ENCODE measurements at places on chromosomes 5 and 9. TPM values are rescaled to one million over a fixed set of nuclear protein-coding genes. Genes with fewer than 3 reads are reported as not detected.
A peak's percentile ranks its signal among the peaks of the same experiment; 100 is the strongest.

GRCh38 chr5:171585981-171586380 lies 166.5 kb downstream of the FGF18 start:
- no peak for ATAC-seq

DNA sequence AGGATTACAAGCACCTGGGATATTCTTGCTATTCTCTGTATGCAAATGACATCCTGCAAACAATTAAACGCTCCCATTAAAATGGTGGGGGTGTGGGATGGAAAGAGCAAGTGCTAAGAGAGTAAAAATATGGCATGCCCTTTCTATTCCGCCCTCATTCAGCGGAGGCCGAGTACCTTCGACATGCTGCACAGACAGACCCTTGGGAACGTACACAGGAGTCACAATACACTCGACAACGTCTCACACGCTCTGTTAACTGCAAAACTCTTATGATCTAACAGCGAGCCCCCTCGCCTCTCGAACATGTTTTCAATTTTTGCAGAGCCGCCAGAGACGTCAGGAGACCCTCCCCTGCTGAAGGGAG lies 322.2 kb downstream of the CEMIP2 start:
- peak; percentile 7 for ATAC-seq

- ATAC-seq = no peak
Measured at GRCh38 chr5:117615226-117615625, 1040.6 kb upstream of the SEMA6A start.

GRCh38 chr9:82167296-82167695 lies 178.7 kb downstream of the SPATA31D1 start:
- ATAC-seq = no peak

DNA sequence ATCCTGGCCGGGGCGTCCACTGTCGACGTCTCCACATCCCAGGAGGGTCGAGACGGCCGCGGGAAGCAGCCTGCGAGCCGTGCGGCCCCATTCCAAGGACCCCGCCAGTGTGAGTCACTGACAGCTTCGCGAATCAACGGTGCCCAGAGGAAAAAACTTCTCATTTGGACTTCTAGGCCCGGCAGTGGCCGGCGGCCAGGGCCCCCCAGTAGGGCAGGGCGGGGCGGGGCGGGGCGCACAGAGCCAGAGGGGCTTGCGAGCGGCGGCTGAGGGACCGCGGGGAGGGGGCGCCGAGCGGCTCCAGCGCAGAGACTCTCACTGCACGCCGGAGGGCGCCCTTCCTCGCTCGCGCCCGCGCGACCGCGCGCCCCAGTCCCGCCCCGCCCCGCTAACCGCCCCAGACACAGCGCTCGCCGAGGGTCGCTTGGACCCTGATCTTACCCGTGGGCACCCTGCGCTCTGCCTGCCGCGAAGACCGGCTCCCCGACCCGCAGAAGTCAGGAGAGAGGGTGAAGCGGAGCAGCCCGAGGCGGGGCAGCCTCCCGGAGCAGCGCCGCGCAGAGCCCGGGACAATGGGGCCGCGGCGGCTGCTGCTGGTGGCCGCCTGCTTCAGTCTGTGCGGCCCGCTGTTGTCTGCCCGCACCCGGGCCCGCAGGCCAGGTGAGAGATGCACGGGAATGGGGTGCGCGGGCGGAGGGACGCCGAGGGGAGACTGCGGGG lies at the start of gene F2R:
Gene F2R (plus strand): TSS at position 391 of the 720 bp plus-strand sequence. CDS start 182 bp downstream, at position 573.
- ATAC-seq = peak; percentile 90

- no peak for ATAC-seq
Measured at GRCh38 chr5:17292434-17293015, 75.1 kb downstream of the BASP1 start.

GRCh38 chr9:123973590-123974223 lies 37.9 kb upstream of the LHX2 start:
- no peak for ATAC-seq

GRCh38 chr9:90853945-90854344 lies 52.3 kb downstream of the SYK start:
- ATAC-seq = no peak

DNA sequence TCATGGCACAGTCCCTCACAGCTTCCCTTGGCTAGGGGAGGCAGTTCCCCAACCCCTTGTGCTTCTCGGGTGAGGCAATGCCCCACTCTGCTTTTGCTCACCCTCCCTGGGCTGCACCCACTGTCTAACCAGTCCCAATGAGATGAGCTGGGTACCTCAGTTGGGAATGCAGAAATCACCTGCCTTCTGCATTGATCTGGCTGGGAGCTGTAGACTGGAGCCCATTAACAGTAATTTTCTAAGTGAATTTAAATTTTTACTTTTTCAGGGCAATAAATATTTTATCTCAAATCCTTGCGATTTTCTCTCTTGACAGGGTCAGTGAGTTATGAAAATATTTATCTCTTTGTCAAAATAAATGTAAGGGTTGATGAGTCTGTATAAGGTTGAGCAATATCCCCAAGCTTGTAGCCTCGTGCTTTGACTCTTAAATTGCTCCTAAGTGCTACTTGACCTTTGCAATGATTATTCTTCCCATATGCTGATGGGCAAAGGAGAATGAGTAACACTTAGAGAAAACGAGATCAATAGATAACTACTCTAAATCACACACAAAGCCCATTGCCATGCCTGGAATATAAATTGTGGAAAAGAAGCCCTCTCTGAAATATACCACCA lies 82.1 kb upstream of the MOCS2 start:
- ATAC-seq = peak; percentile 88

DNA sequence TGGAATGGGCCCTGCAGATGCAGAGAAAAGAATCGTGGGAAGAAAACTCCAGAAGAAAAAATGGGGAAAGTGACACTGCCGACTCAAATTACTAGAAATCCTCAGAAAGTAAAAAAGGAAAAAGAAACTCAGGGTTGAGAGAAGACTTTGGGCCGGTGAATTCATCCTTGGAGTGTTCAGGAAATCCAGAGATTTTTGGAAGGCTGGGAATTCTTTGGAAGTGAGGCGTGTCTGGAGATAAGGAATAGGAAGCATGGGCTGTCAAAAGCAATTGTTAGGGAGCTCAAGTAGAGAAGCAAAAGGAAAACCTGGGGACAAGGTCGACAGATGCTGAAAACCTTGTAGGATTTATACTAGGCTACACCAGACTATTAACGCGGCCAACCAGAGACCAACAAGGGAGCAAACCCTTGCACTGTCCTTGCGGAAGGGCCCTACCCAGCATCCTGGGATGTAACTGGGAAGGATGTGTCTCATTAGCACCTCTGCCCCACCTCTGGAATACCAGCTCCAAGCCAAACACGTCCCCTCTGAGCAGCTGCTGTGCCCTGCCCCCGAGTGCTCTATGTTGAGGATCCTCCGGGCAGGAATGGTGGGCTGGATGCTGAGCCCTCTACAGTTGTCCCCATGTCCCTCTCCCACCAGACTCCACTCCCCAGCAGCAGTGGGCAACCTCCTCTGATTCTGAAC lies 11.6 kb downstream of the DAB2IP start:
- ATAC-seq = no peak

DNA sequence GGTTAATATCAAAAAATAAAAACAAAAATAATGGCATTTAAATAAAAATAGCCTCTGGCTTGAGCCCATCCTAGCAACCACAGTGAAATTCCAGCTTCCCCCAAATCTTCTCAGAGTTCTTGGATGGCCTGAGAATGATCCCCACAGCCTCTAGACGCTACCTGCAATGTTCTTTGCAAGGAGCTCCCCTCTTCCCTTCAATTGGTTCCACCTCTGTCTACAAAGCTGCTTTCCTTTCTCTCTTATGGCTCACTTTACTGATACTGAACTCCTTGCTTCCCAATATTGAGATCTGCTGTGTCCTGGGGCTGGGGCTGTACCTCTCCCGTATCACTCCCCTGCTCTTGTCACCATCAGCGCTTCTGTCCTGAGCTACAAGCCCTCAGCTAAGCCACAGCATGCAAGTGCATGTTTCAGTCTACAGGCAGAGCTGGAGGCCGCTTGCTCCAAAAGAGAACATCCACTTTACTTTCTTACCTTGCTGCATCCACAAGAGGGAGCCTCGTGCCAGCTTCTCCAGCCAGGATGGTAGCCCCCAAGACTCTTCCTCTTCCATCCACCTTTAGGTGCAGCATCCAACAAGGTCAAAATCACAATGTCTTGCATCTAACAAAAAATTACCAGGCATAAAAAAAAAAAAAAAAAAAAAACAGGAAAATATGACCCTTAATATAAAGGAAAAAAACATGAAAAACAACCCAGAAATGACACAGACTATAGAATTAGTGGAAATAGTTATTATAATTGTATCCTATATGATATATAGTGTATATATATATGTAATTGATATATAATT lies 57.4 kb upstream of the PRSS3 start:
- ATAC-seq = peak; percentile 65

DNA sequence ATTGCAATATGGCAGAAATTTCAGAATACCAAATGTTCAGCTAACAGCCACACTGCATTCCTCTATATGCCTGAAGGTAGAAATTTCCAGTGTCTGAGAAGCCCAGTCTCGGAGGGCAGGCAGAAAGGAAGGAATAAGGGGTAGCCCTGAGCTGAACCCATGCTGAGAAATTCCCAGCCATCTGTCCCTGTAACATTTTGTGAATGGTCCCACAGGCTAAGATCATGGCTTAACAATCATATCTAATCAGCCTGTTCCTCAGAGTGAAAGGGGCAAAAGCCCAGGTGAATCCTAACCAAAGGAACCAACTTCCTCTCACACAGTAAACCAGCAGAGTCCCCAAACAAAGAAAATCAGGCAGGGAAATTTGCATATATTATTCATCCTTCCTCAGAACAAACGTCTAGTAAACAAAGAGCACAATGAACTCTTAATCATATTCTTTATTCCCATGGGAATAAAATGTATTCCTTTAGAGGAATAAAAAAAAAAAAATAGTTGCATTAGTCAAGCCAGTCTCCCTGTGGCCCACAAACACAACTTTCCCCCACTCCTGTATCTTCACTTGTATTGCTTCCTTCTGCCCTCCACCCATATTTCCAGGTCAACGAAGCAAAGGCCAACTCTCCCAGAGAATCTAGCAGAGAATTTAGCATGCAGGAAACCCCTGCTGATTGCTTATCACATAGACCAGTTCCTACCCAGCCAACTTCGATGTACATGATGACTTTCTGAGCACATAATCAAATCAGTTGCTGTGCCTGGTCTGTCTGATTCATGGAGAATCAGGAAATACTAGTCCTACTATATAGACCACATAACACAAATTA lies 257.6 kb downstream of the FAM114A2 start:
- ATAC-seq = peak; percentile 50

DNA sequence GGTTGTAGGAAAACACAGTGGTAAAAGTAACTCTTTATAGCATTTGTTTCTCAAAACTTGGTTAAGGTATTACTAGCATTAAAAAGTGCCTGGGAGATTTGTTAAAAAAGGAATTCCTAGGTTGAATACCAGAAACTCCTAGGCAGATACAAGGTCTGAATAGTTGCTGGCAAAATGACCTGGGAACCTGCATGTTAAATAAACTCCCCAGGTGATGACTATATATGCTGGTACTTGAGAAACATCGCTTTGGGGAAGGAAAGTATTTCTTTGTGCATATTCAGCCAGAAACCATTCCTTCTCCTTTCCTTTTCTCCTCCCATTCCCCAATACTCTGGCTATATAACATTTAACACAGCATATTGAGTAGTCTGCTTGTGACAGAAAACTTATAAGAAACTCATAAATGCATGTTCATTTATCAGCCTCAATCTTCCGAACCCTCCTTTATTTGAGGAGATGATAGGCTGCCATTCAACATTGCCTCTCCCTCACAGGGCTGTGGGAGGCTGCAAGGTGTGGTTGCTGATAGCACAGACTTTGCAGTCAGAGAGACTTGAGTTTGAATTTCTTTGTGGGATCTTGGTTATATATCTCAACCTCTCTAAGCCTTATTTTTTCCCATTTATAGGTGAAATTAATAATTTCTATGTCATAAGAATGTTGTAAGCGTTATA lies 28.7 kb downstream of the PCSK1 start:
- ATAC-seq = no peak

DNA sequence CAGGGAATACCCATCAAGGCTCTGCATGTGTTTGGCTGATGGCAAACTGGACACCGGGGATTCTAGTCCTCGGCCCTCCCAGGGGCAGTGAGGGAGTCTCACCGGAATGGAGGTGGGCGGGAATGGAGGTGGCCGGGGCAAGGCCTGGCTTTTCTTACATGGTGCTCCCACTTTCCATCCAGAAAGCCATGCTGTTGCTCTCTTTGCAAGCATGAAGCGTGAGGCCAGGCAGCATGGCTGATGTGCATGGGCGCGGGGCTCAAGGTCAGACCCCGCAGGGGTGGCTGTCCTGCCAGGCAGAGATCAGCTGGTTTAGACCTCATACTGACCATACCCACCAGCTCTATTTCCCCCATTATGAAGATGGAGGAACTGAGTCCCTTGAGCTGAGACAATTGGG lies 108.0 kb upstream of the PHYKPL start:
- no peak for ATAC-seq

DNA sequence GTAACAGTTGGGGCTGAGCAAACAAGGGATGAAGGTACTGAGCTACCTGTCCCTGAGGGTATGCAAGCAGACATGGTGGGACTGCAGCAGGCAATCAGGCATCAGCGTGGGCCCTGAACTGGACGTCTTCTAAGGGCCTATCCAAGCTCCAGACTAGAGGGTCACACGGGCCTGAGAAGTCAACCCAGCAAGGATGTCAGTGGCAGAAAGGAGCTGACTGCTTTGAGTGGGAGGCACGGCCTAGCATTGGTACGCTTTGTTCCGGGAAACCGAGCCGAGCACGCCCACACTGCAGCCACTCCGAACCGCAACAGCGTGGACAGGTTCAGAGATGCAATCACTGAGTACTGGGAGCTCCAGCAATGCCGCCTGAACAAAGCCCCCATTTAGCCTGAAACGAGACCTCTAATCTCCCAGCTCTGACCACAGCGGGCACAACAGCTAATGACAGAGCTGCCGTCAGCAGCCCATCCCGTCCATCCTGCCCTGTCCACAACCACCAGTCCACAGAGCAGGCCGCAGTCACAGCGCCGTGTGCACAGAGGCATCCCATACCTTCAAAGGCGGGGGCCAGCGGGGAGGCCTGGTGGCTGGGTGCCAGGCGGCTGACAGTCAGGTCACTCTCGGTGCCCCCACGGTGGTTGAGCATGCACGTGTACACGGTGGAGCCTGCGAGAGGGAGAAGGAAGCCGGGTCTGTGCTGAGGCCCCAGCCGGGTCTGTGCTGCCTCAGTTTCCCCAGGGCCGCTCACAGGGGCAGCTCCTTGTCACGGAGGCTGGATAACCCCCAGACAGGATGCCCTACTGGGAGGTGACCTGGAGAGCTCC lies 44.2 kb downstream of the SARDH start:
- no peak for ATAC-seq

DNA sequence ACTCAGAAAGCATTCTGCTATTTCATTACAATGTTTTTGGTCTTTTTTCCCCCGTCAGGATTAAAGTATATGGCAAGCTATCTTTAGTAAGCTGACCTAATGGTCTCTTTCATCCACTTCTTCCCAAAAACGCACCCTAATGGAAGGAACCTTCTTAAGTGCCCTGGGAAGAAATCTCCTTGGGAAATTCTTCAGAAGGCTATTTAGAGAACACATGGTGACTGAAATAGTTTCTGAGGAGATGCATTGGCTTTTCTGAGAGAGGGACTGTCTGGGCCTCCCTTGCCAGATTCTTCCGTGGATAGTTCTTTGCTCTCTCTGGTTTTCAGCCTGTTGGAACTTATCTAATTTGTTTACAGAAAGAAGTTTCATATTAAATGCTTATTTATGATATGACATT lies 524.1 kb upstream of the MEF2C start:
- no peak for ATAC-seq

The INSL4 gene
- total RNA-seq = 0.08 TPM

The LHX3 gene
- total RNA-seq = 0.45 TPM

The MPDZ gene
- 58.5 TPM for total RNA-seq

The MCC gene
- 31.3 TPM for total RNA-seq

The BTNL8 gene
- 0.31 TPM for total RNA-seq

The GFI1B gene
- 0.50 TPM for total RNA-seq

The EIF4EBP3 gene
- 2.0 TPM for total RNA-seq

The NKD2 gene
- 4.5 TPM for total RNA-seq

The ZNF483 gene
- total RNA-seq = 0.75 TPM

The ZFP37 gene
- total RNA-seq = 15.2 TPM
